ENCODE measurements at places on chromosomes 6 and 20. TPM values are rescaled to one million over a fixed set of nuclear protein-coding genes. Genes with fewer than 3 reads are reported as not detected.

TFB1M gene
- 8.6 TPM for polyA plus RNA-seq

EGFL8 gene
- polyA plus RNA-seq = not detected

SLC17A3 gene
- not detected for polyA plus RNA-seq

RNF39 gene
- 0.15 TPM for polyA plus RNA-seq

FBXO9 gene
- 50.9 TPM for polyA plus RNA-seq

CRIP3 gene
- 7.8 TPM for polyA plus RNA-seq

C6orf15 gene
- polyA plus RNA-seq = not detected

ILRUN gene
- polyA plus RNA-seq = 26.5 TPM

SEMG1 gene
- not detected for polyA plus RNA-seq

Data from naive B cell (primary cell).